ENCODE measurements at places on chromosomes 3 and 15.

GRCh38 chr3:81874738-81875137 is 113.3 kb upstream of the GBE1 start:
- DNase-seq = no peak

- no peak for DNase-seq
Measured at GRCh38 chr15:44101286-44101685, 93.8 kb downstream of the FRMD5 start.

DNA sequence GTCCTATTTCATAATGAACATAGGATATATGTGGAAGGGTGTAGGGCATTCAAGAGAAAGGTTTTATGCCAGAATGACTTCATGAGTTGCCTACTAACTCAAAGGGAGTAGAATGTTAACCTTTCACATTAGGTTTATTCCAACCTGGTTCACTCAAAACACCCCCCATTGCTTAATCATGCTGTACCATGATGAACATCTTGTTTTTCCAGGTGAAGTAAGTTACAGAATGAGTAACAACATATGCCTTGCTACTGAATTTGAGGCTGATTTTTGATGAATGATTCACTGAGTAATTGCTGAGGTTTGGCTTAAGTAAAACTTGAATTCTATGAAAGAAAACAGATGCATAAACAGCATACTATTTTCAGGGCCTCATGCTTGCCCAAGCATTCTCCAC is 5.9 kb upstream of the CLDN16 start:
- no peak for DNase-seq

GRCh38 chr3:197913641-197914380 is 36.2 kb upstream of the RPL35A start:
- no peak for DNase-seq

- DNase-seq = no peak
Measured at GRCh38 chr3:119643528-119643927, 16.9 kb downstream of the POPDC2 start.

GRCh38 chr15:88028024-88028423 is 228.5 kb downstream of the NTRK3 start:
- no peak for DNase-seq

DNA sequence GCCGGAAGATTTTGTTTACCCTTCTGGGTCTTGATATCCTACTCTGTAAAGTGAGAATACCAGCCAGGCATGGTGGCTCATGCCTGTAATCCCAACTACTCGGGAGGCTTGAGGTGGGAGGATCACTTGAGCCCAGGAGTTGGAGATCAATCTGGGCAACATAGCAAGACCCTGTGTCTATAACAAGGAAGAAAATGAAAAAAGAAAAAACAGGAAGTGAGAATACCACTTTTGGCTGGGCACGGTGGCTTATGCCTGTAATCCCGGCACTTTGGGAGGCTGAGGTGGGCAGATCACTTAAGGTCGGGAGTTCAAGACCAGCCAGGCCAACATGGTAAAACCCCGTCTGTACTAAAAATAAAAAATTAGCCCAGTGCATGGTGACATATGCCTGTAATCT is 36.9 kb downstream of the SFMBT1 start:
- DNase-seq = no peak

GRCh38 chr3:181292984-181293383 is 303.4 kb upstream of the DNAJC19 start:
- DNase-seq = no peak

Data from HAP-1 (cell line).